ENCODE measurements at places on chromosomes 3 and 15. TPM values are rescaled to one million over a fixed set of nuclear protein-coding genes. Genes with fewer than 3 reads are reported as not detected.

Gene FOXB1
- 0.10 TPM for total RNA-seq

Gene MNS1
- total RNA-seq, result 0.47 TPM

Gene LRTM1
- total RNA-seq, result not detected

Gene GRIP2
- total RNA-seq, result not detected

Gene SAMD7
- total RNA-seq, result not detected

Gene SLCO3A1
- 10.4 TPM for total RNA-seq

Gene CPB1
- total RNA-seq, result not detected

Gene RAB11A
- 164 TPM for total RNA-seq

Gene CHRFAM7A
- total RNA-seq, result 2.4 TPM
